ENCODE measurements at places on chromosomes 3 and 15. TPM values are rescaled to one million over a fixed set of nuclear protein-coding genes. Genes with fewer than 3 reads are reported as not detected.

Gene MAGEL2
- 0.39 TPM for total RNA-seq

Gene SLC38A3
- total RNA-seq: not detected

Gene CLSTN2
- 0.22 TPM for total RNA-seq

Gene STAG1
- 51.4 TPM for total RNA-seq

Gene LRRIQ4
- under 0.01 TPM for total RNA-seq

Gene PRSS50
- total RNA-seq: 0.54 TPM

Gene ISL2
- total RNA-seq: not detected

Gene HCLS1
- 6.3 TPM for total RNA-seq

Gene GOLGA8T
- total RNA-seq: not detected

Gene ETV5
- 6.6 TPM for total RNA-seq

Gene ZNF620
- total RNA-seq: 0.87 TPM

Gene SEMA5B
- not detected for total RNA-seq

Gene ROPN1
- total RNA-seq: not detected

Gene DLEC1
- 0.39 TPM for total RNA-seq

Gene GUCA1C
- total RNA-seq: not detected

Gene BCL6
- total RNA-seq: 9.8 TPM
